ENCODE measurements at places on chromosomes 12 and 14.

- no peak for DNase-seq
Observed at GRCh38 chr14:52185178-52185577, 82.3 kb upstream of the PTGDR start.

GRCh38 chr12:29882846-29883245, 99.1 kb upstream of the TMTC1 start:
- DNase-seq: no peak

DNA sequence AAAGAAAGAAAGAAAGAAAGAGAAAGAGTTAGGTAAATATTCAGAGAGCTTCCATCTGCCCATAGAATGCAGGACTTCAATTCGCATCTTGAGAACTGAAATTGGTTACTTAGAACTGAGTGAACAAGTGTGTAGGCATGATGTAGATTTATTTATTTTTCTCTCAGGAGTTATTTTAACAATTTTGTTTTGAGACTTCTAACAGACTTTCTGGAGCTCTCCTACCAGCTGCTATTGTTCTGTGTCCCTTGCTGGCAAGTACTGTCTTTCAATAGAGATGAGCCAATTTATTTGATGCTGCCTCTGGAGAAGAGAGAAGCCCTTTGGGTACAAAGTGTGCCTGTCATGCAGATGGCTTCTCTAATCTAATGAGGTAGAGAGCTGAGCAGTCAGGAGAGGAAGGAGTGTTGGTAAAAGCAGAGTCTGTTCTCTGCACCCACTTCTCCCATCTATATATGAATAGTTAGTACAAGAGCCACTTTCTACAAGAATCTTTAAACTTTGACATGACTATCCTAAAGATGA, 67.0 kb downstream of the SYT1 start:
- DNase-seq: no peak

DNA sequence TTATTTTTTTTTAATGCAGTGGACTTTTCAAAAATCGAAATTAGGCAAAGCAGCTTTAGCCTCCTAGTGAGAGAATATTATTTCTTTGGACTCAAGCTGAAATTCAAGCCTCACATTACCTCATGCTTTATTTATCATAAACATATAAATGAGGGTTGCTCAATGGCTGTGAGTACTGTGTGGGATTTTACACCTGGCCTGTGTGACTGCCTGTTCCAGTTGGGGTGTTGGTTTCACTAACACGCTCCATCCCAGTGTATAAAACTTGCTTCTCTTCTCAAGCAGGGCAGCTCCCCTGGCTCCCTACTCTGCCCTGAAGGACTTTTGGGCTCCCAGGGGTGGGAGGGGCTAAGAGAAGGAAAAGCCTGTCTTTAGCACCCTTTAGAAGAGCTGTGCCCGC, 15.0 kb downstream of the ANKLE2 start:
- no peak for DNase-seq

GRCh38 chr12:121770388-121770787, 23.1 kb downstream of the RHOF start:
- DNase-seq: no peak

GRCh38 chr14:65237023-65237814, 134.9 kb upstream of the MAX start:
- DNase-seq: no peak

DNA sequence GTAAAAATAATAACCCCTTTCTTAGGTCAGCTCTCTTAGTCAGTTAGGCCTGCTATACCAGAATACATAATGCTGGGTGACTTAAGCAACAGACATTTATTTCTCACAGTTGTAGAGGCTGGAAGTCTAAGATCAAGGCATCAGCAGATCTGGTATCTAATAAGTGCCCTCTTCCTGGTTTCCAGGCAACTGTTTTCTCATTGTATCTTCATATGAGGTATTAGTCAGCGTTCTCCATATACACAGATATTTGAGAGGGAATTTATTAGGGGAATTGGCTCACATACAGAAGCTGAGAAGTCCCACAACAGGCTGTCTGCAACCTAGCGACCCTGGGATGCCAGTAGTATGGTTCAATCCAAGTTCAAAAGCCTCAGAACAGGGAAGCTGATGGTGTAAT, 896.0 kb downstream of the GALC start:
- DNase-seq: no peak

GRCh38 chr12:109995686-109996482, at the start of gene GIT2:
Gene GIT2 (minus strand): TSS chr12:109996368. CDS start chr12:109996224, 144 bp downstream.
- peak; percentile 89 for DNase-seq

GRCh38 chr14:82731526-82731925, 1197.9 kb upstream of the SEL1L start:
- no peak for DNase-seq

DNA sequence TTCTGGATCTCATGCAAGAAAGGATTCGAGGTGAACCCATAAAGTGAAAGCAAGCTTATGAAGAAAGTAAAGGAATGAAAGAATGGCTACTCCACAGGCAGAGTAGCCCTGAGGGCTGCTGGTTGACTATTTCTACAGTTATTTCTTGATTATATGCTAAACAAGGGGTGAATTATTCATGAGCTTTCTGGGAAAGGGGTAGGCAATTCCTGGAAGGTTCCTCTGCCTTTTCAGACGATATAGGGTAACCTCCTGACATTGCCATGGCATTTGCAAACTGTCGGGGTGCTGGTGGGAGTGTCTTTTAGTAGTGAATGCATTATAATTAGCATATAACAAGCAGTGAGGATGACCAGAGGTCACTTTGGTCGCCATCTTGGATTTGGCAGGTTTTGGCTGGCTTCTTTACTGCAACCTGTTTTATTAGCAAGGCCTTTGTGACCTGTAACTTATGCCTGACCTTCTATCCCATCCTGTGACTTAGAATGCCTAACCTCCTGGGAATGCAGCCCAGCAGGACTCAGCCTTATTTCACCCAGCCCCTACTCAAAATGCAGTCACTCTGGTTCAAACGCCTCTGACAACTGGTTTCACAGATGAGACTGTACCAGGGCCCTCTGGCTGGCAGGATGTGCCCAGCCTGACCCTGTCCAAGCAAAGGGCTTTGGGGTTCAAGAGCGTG, 157.7 kb upstream of the SFSWAP start:
- DNase-seq: no peak

DNA sequence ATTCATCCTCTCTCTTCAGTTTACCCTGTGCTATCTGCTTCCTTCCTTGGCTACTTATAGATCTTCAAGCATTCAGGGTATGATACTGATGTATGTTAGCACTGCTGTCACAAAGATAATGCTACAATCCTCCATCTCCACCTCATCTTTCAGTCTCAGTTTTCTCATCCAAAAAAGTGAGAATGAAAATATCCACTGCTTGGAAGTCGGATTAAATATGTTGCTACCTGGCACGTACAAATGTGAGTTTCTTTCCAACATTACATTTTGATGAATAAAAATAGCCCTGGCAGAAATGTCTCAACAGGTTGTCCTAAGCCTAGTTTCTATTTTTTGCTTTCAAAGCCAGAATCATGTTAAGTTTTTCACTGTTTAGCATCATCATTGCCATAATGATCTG, 149.9 kb downstream of the PTPN11 start:
- DNase-seq: no peak

- DNase-seq: no peak
Observed at GRCh38 chr12:11711651-11712327, 62.3 kb downstream of the ETV6 start.

GRCh38 chr14:34782031-34782430, 67.6 kb upstream of the CFL2 start:
- DNase-seq: no peak

- DNase-seq: no peak
Observed at GRCh38 chr12:110349096-110349495, 54.4 kb downstream of the ANAPC7 start.

DNA sequence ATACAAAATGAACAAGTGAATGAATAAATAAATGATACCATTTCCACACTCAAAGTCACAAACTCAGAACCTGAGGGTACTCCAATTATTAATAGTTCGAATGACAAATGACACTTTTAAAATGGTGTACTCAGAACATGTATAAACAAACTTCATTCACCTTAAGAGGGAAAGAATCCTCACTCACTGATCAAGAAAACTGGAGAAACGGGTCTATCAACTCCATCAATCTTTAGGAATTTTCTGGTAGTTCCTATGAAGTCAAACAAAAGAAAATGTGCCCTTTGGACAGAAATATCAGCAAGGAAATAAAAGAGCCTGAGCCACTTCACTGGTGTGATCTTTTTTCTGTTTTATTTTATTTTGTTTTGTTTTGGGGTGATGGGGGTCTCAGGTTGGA, 5.2 kb upstream of the NRDE2 start:
- DNase-seq: no peak

GRCh38 chr12:27534060-27534764, 10.2 kb downstream of the PPFIBP1 start:
- no peak for DNase-seq
